Activated CD4-positive, alpha-beta T cell treated with anti-CD3 and anti-CD28 coated beads, Interleukin-2, amount 10 ng/mL, durations not matched to agents 7 days and 5 days (primary cell): ENCODE measurements at places on chromosomes 13 and 19. TPM values are rescaled to one million over a fixed set of nuclear protein-coding genes. Genes with fewer than 3 reads are reported as not detected.

P2RY11 gene
- total RNA-seq, result 39.1 TPM

TFDP1 gene
- 153 TPM for total RNA-seq

AZU1 gene
- not detected for total RNA-seq

HIPK4 gene
- not detected for total RNA-seq

ZNF112 gene
- total RNA-seq, result not detected

IGFL3 gene
- total RNA-seq, result not detected

TNFRSF19 gene
- total RNA-seq, result 0.08 TPM

CRLF1 gene
- total RNA-seq, result not detected

ZNF221 gene
- 1.0 TPM for total RNA-seq

HCN2 gene
- 3.2 TPM for total RNA-seq

PRKCSH gene
- total RNA-seq, result 338 TPM

PCSK4 gene
- 3.8 TPM for total RNA-seq

ZNF208 gene
- total RNA-seq, result 0.57 TPM

IL12RB1 gene
- total RNA-seq, result 86.8 TPM

- no peak for DNase-seq
Measured at GRCh38 chr19:55321466-55322137, 3.5 kb downstream of the TMEM150B start.

DNA sequence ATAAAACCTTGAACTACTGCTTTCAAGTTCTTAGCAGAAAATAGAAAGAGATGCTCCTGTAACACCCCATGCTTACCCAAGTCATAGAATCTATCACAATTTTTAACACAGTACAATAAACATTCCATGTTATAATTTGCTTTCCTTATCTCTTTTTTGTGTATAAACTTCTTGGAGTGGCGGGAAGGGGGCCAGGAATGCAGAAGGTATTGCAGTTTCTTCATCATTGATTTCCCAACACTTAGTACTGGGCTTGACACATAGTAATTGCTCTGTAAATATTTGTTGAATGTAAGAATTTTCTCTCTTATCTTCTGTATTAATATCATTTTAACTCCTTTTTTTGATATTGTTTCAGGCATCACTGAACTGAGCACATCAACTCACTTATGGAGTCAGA is 535.8 kb downstream of the KCTD12 start:
- DNase-seq, result no peak

DNA sequence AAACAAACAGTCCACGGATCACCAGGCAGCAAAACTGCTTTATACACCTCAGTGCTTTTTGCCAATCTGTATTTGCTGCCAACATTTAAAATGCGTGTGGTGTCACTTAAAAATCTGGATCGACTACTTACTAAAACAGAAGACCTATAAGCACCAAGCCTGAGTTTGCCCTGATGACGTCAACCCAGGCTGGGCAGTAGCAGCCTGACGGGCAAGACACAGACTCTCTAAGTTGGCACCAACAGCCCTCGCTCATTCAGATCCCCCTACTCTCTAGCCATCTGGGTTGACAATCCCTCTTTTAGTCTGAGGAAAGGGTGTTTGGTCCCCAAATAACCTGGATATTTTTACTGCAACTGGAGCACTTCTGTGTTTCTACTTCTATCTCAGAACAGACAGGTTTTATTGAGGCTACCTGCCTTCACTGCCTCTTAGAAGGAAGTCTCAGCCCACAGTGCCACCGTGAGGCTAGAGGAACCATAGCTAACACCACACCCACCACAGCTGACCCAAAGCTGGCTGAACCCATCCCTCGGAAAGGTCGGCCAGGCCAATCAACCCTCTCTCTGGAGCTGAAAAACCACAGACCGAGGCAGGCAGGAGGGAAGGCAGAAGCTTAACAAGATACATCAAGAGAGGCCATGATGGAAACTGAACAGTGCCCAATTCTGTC is 6.9 kb downstream of the SUGP2 start:
- no peak for DNase-seq

DNA sequence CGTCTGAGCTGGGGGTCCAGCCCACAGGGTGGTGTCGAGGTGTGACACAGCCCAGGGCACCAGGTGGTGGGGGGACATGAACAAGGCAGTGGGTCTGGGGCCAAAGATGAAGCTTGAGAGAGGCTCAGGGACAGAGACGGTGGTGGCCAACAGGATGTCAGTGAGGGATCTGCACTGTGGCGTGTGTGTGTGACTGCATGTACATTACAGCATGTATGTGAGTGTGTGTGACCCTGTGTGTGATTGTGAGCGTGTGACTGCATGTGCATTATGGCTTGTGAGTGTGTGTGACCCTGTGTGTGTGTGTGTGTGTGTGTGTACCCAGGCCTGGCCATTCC is 1.6 kb downstream of the ADAMTS10 start:
- no peak for DNase-seq

DNA sequence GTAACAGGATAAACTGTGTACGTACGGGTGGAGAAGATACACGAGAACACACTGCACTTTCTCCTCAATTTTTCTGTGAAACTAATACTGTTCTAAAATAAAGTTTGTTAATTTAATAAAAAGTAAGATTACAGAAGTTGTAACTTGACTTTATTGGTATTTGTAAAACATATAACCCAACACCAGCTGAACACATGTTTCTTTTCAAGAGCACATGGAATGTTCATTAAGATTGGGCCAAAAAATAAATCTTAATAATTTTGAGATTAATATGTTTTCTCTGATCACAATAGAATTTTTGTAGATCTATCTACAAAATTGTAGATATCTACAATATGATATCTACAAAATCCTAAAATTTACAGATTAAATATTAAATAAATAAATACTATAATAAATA is 55.1 kb upstream of the ZNF599 start:
- no peak for DNase-seq

DNA sequence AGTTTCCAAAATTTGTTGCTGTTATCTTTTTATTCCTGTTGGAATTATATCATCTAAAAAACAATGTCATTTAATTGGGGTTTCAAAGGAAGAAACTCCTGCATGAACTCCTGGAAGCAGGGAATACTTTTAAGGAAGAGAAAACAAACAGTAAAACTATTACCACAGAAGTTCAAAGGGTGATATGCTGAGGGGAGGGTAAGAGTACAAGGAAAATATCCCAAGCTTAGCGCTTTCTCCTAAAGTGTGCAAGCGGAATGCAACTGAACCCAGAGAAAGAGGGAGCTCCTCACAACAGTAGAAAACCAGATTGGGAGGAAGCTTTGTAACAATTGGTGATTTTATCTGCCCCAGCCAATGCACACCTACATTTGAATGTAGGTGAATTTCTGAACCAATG is 175.1 kb downstream of the NUFIP1 start:
- no peak for DNase-seq

DNA sequence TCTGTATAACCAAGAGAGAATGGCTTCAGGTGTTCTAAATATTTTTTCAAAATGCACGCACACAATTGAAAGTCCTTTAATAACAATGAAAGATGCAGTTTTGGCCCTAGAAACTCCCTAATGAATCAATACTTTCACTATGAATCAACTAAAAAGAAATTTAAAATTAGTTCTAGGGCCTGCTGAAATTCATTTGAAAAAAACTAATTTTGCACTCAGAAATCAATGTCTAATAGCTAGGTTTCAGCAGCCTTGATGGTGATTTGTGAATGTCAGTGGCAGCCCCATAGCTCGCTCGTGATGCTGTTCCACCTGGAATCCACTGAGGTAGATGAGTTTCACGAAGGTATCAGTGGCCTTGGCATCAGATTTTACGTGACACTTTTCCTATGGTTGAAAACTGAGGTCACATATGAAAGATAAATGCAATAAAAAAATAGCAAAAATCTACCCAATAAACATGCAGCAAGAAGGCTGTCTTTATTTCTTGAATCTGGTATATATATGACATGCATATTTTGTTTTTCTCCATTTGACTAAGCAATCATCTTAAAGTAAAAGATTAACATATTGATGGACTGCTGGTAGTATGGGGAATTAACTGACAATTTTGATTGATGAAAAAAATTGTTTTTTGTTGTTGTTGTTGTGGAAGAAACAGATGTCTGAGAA is 141.0 kb downstream of the AKAP11 start:
- DNase-seq, result no peak

DNA sequence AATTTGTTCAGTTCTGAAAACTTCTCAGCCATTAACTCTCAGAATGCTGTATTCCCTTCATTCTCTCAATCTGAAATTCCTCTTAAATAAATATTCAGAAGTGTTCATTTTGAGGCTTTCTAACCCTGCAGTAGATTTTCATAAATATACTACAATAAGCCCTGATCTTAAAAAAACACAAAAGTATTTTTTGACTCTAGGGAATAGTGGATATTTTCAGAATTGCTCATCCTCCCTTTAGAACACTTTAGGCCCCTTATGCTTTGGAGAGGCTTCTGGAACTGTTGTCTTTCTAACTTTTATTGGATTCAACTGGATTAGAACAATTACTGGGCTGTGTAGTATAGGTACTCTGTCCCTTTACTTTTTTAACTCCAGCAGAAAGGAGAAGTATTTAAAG is 1662.6 kb upstream of the MIR17HG start:
- DNase-seq, result no peak

DNA sequence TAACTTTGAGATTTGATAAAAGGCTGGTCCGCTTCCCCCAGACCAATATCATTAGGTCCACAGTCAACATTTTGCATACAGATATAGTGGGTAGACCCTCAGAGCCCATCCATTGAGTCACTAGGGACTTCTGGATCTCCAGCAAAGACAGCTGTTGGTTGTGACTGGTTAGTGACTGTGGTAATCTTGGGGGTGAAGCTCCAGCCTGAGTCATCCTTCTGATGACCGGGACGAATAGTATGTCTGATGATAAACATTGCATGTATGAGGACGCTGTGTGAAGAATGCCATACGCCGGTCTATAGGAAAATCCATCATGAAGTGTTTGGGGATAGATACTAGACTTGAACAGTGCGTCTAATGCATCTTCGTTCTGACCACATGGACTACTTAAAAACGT is 307.0 kb downstream of the UQCRFS1 start:
- DNase-seq, result no peak

- no peak for DNase-seq
Measured at GRCh38 chr19:34215006-34215665, 39.2 kb upstream of the GARRE1 start.

- no peak for DNase-seq
Measured at GRCh38 chr13:40254394-40254793, 412.0 kb downstream of the FOXO1 start.

DNA sequence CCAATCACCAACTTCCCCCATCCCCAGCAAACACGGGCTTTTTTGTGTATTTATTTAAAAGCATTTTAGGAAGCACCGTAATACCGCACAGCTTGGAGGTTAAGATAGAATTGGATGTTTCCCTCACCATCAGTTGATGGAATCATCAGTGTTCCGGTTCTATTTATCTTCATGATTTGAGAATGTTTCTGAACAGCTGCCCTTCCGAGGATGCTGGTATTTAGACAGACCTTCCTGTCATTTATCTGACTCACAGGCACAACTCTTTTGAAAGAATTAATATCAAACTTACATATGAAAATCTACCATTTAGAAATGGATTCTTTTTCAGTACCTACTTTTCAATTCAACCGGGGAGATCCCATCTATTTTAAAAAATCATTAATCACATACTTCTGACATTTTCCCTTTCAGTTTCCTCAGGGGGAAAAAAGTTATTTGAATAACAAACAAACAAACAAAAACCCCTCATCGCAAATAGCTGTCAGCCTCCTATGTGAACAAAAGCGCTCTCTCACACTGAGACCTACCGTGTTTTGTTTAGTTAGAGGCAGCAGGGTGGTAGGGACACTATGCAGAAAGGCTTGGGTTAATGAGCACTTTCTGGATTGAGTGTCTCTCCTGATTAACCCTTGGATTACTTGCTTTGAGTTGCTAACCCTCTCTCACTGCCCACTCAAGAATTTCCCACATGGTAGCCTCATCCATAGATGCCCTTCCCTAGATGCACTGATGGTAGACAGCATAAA is 189.3 kb downstream of the TM9SF2 start:
- no peak for DNase-seq

GRCh38 chr19:43784241-43784980 is 3.6 kb upstream of the KCNN4 start:
- peak; percentile 45 for DNase-seq

GRCh38 chr13:40668335-40668734 is 1.9 kb upstream of the FOXO1 start:
- DNase-seq, result peak; percentile 27

GRCh38 chr13:24745516-24745860 is 18.5 kb upstream of the RNF17 start:
- no peak for DNase-seq

GRCh38 chr19:39544911-39545310 is 5.0 kb upstream of the EID2 start:
- no peak for DNase-seq
